Stimulated activated CD4-positive, alpha-beta T cell treated with anti-CD3 and anti-CD28 coated beads, Interleukin-1b, Interleukin-23, amount 100 ng/mL, for 24 hours (primary cell): ENCODE measurements at places on chromosomes 4 and X.

DNA sequence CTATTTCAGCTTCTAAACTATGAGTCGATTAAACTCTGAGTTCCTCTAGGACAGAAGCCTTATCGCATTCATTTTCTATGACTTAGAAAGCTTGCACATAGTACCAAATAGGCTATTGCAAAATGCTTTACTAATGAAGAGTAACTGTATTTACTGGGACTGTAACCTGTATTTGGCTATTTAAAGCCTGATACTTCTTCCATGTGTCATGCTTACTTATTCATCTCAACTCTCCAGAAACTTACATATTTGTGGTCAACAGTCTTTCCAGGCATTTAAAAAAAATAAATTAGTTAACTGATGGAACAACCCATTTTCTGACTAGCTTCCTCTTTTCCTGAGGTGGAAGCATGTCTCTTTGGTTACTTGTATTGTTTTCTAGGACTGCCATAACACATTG, 467.9 kb downstream of the PCDH11X start:
- no peak for DNase-seq

DNA sequence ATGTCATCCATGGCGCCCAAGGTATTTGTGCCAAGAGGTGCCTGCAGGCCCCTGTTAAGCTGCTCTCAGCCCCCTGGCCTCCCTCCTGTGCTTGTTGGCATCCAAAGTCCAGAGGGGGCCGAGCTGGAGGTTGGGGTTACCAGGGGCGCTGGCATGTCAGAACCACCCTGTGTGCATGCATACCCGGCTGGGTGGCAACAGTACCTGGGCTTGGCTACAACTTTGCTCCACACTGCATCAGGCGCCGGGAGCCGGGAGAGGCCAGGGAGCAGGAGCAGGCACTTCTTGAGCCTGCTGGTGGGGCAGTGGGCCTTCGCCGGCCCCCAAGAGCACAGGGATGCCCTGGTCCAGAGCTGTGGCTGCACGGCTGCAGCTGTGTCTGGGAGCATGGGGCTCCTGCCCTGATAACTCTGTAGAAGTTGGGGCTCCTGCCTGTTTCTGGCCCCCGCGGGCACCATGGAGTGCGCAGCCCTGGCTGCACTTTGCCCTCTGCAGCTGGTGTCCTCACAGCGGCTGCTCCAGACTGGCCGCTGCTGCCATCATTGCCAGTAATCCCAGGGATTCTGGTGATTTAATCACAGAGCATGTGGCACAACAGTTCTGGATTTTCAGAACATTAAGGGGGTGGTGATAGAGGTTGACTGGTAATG, 130.3 kb downstream of the ARHGAP10 start:
- DNase-seq = no peak

- no peak for DNase-seq
Observed at GRCh38 chr4:83405844-83406816, 49.5 kb downstream of the HELQ start.

GRCh38 chrX:153635788-153636668, 11.0 kb upstream of the DUSP9 start:
- DNase-seq = no peak

GRCh38 chr4:99617374-99617773, 40.3 kb downstream of the C4orf54 start:
- DNase-seq = no peak

DNA sequence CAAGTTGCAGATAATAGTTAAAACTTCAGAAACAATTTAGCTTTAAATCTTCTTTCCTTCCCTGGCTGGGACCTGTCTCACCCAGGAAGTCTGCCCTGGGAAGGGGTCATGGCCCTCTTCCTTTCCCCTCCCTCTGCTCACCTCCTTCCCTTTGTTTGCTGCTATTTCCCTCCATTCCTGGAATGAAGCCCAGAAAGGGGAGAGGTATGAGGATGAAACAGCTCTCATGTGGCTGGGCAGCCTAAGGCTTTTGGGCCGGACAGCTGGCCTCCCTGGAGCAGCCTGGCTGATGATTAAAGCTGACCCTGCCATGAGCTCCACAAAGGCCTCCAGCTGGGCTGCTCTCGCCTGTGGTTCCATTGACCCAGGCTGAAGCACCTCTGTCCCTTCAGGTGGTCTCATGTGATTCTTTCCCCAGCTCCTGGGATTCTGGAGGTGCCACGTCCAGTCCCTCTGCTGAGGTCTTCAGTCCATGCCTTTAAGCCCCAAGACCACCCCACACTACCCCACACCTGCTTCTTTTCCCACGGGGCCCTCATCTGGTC, 202.1 kb downstream of the PTTG2 start:
- DNase-seq = no peak

DNA sequence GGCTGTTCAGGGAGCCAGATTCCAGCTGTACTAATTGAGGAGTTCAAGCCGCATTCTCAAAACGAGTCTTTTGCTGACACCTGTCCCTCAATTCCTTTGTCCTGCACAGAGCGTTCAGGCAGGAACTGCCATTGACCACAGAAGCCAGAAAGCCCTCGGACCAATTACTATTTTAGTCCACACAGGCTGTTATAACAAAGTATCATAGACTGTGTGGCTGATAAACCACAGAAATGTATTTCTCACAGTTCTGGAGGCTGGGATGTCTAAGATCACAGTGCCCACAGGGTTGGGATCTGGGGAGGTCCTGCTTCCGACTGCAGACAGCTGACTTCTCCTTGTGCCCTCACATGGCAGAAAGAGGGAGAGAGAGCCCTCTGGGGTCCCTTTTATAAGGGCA, 119.8 kb upstream of the ATP6AP2 start:
- no peak for DNase-seq
